ENCODE measurements at places on chromosomes 13 and 19. TPM values are rescaled to one million over a fixed set of nuclear protein-coding genes. Genes with fewer than 3 reads are reported as not detected.

CCDC70 gene
- total RNA-seq, result not detected

B3GNT8 gene
- total RNA-seq, result 0.60 TPM

MBD3L2 gene
- total RNA-seq, result not detected

KCNN4 gene
- total RNA-seq, result 7.5 TPM

CGB2 gene
- not detected for total RNA-seq

SMIM17 gene
- total RNA-seq, result not detected

ZNF534 gene
- total RNA-seq, result not detected

FUT6 gene
- total RNA-seq, result not detected

ZNF569 gene
- total RNA-seq, result 4.7 TPM

FFAR3 gene
- not detected for total RNA-seq

KLC3 gene
- 0.23 TPM for total RNA-seq

ZNF723 gene
- total RNA-seq, result not detected

KLK7 gene
- not detected for total RNA-seq
